ENCODE measurements at places on chromosomes 6 and 20. TPM values are rescaled to one million over a fixed set of nuclear protein-coding genes. Genes with fewer than 3 reads are reported as not detected.

DNA sequence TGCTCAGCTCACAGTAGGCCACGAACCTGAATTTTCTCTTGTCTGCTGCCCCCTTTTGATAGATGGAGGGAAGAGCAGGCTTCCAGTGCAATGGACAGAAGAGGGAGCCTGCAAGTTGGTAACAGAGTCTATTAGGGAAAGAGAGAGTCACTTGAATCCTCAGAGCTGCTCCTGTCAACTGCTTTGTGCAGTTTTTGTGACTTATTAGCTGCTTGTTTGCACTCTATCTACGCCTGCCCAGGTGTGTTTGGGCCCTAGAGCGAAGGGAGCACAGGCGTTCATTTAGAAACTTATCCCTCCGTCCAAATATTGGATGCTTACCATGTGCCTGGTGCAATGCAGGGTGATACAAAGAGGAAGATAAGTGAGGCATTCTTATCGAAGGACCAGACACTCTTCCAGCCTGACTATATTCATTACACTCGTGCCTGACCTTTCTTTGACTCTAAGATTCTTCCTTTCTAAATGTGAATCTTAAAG is 11.6 kb upstream of the SLC2A12 start:
- DNase-seq = peak; percentile 81

DNA sequence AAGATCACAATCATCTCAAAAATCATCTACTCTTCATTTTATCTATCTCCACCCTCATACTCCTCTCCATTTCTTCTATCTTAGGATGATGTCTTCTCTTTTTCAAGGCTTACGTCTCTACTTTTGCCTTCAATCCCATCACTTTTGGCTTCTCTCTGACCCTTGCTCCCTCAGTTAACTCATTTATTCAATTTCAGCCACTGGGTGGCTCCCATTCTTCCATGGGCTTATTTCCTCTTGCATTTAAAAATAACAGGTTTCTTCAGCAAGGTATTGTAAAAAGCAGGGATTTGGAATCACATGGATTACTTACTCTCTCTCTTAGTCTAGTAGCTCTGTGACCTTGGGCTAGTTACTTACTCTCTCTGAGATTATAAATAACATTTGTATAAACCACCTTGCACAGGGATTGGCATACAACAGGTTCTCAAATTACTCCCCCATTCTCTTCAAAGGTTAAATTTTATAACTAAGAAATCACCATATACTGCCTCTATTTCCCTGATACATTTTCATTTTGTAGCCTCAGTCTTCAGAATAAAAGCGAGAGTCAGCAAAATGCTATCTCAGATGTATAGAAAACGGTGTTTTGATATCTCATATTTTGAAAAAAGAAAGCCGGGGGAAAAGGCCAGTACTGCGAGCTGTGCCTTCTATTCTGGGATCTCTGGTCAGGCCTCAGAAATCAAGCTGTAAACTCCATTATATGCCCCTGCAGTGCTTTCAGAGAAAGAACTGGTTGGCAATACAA is 5.5 kb downstream of the ZSCAN12 start:
- DNase-seq = peak; percentile 11

DNA sequence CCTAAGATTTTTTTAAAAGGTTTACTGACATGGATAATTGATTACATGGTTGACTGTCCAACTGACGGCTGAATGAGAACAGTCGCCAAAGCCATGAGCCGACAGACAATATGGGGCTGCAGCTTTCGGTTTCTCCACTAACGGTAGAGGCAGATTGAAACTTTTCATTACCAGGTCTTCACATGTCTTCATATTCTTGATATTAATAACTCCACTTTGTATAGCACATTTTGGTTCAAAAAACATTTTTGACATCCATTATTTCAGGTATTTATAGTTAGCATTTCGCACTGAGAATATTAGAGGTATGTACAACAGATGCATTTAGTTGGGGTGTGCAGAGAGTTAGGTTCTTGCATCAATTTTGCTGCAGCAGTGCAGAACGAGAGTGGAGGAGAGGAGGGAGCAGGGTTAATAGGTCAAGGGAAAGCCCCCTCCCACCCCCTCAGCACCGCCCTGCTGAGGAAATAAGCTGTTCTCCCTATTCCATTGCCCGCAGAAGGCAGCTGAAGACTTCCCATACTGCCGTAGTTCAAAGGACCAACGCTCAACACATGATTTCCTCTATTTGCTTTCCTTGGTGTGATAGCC is 73.6 kb upstream of the ADTRP start:
- no peak for DNase-seq

GRCh38 chr6:684831-685636 is 7.9 kb downstream of the EXOC2 start:
- DNase-seq = peak; percentile 67

- DNase-seq = peak; percentile 31
Observed at GRCh38 chr6:136774228-136775041, 17.8 kb downstream of the MAP3K5 start.

GRCh38 chr6:105795913-105796517 is 290.1 kb upstream of the PRDM1 start:
- no peak for DNase-seq

GRCh38 chr6:162053084-162053483 is 674.5 kb downstream of the PRKN start:
- DNase-seq = no peak

GRCh38 chr6:130393306-130393705 is 27.5 kb downstream of the TMEM200A start:
- no peak for DNase-seq

DNA sequence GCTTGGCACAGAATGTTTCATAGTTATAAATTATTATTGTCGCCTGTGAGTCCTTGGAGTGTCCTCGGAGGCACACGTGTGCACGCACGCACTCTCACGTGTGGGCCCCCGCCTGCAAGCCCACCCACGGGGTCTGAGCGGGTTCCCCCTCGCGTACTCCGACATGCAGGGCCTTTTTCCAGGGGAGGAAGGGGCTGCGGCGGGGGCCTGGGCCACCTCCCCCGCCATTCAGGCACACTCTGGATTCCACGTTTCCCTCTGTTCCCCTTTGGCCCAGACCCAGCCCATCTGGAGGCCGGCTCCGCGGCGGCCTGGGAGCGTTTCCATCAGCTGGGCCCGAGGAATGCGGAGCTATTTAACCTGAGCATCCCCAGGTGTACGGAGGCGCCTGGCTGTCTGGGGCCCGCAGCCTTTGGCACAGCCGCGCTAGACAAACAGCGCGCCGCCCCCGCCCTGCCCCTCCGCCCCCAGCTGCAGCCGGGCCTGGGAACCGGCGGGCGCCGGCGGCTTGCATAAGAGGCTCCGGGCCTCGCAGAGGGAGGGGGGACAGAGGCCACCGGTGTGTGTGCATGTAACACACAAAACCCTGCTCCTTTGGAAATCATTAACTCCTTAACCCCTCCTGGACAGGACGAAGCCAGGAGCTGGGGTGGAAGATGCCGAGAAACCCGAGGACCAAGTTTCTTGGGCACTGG is 3.3 kb downstream of the ID1 start:
- DNase-seq = peak; percentile 82

DNA sequence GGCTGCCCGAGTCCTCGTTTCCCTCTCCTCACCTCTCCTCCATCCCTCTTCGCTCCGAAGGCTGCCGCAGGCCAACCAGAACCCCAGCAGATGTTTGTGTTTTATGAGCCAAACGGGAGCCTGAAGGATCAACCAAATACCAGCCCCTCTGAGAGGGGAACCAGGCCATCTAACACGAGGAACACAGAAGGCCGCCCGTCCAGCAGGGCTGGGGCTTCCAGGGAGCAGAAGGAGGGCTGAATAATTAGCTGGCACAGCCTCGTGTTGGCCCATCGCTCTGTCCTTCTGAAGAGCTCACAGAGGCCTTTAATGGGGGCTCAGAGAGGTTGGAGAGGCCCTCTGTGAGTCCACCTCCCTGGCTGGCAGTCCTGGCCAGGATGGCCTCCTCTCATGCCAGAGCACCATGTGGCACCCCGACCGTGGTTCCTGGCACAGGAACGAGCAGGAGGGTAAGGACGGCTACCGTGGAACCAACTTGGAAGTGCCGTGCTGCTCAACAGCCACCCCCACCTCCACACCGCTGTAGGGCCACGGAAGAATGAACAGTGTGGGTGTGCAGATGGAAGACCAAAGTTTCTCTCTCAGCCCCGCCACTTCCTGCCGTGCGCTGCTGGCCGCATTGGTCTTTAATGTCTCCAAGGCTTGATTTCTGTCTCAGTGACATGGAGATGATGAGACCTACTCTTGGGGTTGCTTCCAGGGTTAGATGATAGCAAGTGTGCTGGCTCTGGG is 155.2 kb downstream of the SCML4 start:
- no peak for DNase-seq

DNA sequence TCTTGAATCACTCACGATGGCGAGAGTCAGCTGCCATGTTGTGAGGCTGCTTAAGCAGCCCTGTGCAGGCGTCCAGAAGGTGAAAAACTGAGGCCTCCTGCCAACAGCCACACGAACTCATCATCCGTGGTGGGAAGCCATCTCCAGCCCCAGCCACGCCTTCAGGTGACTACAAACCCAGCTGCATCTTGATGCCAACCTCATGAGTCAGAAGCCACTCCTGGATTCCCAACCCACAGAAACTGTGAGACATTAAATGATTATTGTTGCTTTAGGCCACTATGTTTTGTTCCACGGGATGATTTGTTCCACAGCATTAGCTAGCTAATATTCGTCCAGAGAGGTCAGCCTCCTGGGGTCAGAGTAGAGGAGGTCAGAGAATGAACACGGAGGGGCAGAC is 80.5 kb downstream of the SNX5 start:
- DNase-seq = peak; percentile 73

- DNase-seq = no peak
Observed at GRCh38 chr6:170005665-170006064, 254.2 kb downstream of the ERMARD start.

- DNase-seq = no peak
Observed at GRCh38 chr20:57316795-57317201, 12.8 kb upstream of the SPO11 start.

GRCh38 chr20:4083098-4083865 is 67.9 kb upstream of the RNF24 start:
- no peak for DNase-seq

DNA sequence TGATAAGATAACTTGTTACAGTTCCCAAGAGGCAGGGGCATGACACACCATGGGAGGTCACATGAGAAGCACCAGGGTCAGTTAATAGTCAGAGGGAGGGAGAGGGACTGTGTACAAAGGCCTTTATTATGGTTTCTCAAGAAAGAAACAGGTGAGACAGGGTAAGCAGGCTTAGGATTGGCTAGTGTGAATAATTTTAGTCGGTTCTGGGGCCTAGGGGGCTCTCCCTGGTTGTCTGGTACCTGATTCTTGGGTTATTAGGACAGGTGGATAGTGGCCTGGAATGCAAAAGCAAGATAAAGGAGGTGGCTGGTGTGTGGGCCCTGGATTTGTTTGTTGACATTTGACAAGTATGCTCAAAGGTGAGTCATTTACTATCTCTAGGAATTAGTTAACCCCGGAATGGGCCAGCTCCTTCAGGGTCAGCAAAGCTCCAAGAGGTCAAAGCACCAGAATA is 49.4 kb upstream of the MCUR1 start:
- DNase-seq = no peak

DNA sequence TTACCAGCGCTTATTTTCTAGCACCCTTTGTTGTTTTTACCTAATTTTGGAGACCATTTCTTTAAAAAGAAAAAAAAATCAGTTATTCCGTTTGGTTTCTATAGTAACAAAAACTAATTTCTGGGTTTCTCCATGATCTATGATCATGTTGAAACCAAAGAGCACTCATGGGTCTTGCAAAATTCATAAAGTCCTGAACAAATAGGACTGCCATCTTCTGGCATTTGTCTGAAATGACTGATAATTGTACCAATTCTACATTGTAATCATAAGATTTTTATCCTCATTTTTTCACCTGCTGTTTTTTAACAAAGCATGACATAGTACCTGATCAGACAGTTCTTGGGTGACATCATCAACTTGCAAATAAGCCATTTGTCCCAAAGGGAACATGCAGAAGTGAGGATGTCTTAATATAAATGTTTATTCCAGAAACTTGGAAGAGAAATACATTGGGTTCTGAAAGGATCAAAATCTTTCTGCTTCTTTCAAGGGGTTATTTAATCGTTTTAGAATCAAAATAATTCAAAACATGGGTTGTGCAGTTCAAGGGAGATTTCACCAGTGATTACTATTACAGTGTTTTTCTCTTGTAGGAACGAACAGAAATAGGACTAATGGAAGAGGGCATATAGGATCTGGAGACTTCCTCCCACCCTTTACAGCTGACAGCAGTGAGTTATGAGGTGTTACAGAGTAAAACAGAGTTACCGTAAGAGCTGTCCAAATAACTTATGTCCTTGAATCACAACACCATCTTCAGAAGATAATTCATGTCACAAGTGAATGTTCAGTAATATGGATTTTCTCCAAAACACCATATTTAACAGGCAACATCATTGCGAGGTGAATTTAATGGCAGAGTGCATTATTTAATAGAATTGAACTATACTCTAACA is 87.1 kb upstream of the GJE1 start:
- DNase-seq = peak; percentile 31

DNA sequence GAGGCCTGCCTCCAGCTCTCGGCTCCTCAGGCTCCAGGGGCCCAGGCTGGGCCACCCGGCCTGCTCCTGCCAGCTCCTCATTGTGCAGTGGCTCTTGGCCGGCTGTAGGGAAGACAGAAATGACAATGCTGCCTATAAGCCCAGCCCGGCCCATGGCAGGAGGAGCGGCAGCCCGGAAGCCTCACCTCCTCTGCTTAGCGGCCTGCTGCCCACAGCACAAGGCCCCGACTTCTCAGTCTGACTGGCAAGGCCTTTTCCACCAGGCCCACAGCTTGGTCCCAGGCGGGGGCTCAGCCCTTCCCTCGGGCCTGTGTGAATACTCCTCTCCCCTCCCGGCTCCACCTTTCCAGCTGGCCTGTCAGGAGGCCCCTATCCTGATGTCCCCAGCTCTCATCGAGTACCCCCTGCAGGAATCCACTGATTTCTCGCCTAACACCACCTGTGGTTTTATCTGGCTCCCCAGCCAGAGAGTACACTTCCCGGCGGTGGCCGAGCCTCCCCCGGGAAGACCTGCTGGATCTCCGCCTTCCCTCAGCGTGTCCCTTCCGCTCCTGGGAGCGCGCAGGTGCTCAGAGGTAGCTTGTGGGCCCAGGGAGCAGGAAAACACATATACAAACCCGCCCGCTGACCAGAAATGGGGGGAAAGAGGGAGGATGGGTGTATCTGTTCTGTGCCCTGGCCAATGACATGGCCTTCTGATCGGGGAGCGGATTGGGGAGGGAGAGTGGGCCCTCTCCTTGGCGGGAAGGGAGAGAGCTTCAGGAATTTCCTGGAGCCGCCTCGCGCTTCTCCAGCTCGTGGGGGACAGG is 963 bp downstream of the DDRGK1 start:
- DNase-seq = peak; percentile 16

- peak; percentile 72 for DNase-seq
Observed at GRCh38 chr6:11535801-11536230, 1.7 kb upstream of the TMEM170B start.

Gene EGFL8
- 1.4 TPM for total RNA-seq

Gene SCUBE3
- 1.0 TPM for total RNA-seq

Gene KCNK17
- not detected for total RNA-seq

Gene PRSS16
- not detected for total RNA-seq

Gene C6orf141
- 6.5 TPM for total RNA-seq
